Brain (organoid and tissue), 16 donors: ENCODE measurements at places on chromosomes 3 and 15. TPM values are rescaled to one million over a fixed set of nuclear protein-coding genes. Genes with fewer than 3 reads are reported as not detected.

DNA sequence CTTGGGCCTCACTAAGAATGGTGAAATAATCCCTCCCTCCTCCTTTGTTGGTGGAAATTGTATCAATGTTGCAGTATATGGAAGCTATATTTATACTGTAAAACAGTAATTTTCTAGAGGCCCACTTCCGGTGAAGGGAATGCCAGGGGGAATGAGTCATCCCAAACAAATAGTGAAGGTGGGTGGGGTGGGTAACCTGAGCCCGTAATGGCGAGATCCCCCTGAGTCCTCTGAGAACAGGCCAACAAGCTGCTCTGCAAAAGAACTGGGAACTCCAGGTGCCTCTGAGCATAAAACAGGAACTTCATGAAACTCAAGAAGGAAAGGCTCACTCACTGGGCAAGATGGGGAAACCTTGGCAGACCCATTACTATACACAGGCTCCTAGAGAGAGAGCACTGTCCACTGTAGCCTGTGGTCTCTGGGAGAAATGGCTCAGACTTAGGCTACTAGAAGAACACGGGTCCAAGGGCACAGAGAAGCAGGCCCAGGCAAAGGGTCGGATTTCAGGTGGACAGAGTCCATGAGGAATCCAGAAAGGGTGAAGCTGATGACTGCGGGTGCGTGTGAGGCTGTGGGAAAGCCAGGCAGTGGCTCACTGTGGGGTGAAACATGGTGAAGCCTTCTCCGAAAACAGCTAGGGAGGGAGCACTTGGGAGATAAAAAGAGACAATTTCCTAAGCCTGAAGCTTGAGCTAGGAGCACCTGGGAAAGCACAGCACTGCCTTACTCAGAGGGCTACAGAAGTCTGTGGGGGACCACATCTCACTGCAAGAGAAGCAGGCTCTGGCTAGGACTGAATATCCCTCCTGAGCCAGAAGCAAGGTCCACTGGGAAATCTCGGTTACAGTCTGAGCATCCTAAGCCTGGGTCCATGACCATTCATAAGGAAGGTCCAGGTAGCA, 19.8 kb downstream of the LARP6 start:
- no peak for DNase-seq

- DNase-seq = no peak
These were observed 99.2 kb upstream of the RGMA start for GRCh38 chr15:93188236-93188635.

- peak; percentile 80 for DNase-seq
These were observed 3.9 kb upstream of the FSIP1 start for GRCh38 chr15:39786447-39787056.

- no peak for DNase-seq
These were observed 47.3 kb downstream of the AQP9 start for GRCh38 chr15:58185439-58185838.

GRCh38 chr3:24482096-24482705, 12.4 kb downstream of the THRB start:
- DNase-seq = no peak

EXD1 gene
- polyA plus RNA-seq = 0.10 TPM

CD200 gene
- 82.6 TPM for polyA plus RNA-seq
